ELR (cell line): ENCODE measurements at places on chromosomes 6 and 20.

DNA sequence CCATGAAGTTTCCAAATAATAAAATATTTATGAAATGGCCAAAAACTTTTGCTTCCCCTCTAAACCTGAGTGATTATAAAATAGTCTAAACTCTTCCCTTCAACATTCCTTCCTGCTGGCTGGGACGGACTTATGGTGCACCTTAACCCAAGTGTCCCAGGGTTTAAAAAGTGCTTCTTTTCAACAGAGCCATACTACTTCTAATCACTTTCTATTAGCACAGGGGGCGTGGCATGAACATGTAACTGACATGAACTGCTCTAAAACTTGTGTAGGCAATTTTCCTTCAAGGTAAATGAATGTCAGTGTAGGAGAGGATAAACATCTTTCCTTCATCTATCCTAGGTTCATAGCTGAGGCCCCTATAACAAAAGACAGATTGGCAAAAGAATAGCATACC, 163.6 kb upstream of the RIMS1 start:
- DNase-seq = no peak

DNA sequence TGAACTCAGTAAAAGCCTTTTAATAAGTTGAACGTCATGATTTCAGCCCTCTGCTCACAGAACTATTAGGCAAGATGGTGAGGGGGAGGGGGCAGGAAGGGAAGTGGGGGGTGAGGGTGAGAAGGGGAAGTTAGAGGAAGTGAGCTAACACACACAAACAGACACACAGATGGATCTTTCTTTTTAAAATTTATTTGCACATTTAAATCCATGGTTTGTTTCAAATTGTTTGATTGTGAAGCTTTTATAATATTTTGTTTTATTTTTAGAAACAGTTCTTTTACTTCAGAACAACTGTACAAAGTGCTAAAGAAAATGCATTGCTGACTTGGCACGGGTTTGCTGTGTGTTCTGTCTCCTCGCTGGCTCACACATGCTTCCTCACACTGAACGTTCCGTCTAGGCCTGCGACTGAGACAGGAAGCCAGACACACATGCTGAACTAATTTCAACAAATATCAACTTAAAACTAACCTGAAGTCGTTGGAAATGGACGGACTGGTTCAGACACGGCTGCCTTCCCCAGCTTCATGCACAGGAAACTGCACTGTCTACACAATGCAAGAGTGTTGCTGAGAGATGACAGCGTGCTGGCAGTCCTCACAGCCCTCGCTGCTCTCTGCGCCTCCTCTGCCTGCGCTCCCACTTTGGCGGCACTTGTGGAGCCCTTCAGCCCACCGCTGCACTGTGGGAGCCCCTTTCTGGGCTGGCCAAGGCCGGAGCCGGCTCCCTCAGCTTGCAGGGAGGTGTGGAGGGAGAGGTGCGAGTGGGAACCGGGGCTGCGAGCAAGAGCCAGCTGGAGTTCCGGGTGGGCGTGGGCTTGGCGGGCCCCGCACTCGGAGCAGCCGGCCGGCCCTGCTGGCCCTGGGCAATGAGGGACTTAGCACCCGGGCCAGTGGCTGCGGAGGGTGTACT, 8.1 kb upstream of the ZBP1 start:
- peak; percentile 8 for DNase-seq

GRCh38 chr20:44135012-44135412, 52.0 kb downstream of the JPH2 start:
- no peak for DNase-seq

- peak; percentile 96 for DNase-seq
These were observed 2.5 kb downstream of the TNFRSF6B start for GRCh38 chr20:63698739-63699465.

- peak; percentile 15 for DNase-seq
These were observed 620.1 kb downstream of the COL12A1 start for GRCh38 chr6:74585753-74586152.

DNA sequence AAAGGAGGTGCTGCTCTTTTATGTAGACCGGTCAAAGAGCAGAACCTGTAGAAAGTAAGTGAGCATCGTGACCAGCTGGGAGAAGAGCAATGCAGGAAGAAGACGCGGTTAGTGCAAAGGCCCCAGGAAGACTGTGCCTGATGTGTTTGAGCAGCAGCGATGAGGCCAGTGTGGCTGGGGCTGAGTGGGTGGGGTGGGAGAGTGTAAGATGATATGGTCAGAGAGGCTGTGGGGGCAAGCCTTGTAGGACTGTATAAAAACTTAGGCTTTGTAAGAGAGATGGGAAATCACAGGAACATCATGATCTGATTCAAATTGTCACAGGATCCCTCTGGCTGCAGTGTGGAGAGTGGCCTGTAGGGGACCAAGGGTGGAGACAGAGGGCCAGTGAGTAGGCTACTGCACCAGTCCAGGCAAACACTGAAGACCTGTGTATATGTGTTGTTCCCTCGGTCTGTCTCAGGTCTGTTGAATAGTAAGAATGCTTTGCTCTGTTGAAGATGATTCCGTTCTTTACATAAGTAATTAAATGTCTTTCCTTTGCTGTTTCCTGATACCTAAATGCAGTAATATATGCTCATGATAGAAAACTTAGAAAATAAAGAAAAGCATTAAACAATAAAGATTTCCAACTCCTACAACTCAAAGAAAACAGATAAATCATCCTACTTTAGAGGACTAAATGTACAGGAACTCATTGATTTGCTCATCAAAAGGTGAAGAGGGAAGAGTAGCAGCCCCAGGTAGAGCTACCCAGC, 23.6 kb upstream of the WFDC2 start:
- DNase-seq = peak; percentile 64

DNA sequence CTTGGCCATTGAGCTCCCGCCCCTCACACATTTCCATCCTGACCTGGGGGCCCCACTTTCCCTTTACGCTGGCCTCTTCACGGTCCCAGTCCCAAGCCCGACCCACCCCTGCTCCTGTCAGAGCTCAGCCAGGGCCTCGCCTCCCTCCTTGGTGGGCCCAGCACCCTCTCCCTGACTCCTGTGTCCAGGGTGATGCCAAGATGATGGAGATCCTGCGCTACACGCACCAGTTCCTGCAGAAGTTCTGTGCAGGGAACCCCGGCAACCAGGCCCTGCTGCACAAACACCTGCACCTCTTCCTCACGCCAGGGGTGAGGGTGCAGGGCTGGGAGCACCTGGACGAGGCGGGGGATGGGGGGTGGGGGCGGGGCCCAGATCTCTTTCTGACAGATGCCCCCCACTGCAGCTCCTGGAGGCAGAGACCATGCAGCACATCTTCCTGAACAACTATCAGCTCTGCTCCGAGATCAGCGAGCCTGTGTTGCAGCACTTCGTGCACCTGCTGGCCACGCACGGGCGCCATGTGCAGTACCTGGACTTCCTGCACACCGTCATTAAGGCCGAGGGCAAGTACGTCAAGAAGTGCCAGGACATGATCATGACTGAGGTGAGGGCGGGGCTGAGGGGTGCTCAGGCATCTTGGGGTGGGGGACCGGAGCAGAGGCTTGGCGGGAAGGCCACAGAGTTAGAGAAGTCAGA, 33.1 kb downstream of the UQCC2 start:
- DNase-seq = no peak

DNA sequence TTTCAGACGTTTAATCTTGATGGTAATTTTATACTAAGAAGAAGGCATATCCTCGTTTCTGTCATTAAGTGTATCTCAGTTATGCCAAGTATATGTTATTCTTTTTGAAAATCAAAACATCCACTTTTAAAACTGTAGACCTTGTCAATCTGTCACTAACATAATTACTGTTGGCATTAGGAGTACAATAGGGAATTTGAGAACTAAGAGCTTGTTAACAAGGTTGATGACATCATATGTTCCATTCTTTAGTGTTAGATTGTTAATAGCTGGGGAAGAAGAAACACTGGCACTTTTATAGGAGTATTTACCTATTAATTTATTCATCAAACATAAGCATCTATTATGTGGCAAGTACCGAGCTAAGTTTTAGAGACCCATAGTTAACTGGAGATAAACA, 76.2 kb downstream of the MAP3K4 start:
- DNase-seq = no peak

DNA sequence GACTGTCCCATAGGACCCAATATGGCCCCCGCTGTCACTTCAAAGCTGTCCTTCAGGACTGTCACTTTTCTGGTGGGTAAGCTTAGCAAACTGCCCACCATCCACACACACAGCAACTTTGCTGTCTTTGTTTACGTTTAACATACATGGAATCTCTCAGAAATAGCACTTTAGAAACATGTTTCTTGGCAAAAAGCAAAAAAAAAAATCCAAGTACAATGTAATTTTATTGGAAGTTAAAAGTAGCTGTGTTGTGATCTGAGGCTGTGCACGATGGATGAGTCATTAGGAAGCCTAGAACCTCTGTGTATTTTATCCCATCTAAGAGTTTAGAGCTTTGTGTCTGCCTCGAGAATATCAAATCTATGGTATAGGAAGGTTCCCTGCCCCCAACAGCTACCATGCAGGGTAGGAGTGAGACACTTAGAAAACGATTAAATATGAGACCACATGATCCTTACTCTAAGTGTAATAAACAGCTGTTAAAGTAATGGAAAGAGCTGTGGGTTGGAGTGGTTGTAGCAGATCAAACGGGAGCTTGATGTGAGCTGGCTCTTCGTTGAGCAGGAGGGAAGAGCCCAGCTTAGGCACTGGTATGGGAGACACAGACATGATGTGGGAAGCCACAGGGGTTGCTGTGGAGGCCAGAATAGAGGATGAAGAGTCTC, 119.5 kb downstream of the PLEKHG1 start:
- no peak for DNase-seq

DNA sequence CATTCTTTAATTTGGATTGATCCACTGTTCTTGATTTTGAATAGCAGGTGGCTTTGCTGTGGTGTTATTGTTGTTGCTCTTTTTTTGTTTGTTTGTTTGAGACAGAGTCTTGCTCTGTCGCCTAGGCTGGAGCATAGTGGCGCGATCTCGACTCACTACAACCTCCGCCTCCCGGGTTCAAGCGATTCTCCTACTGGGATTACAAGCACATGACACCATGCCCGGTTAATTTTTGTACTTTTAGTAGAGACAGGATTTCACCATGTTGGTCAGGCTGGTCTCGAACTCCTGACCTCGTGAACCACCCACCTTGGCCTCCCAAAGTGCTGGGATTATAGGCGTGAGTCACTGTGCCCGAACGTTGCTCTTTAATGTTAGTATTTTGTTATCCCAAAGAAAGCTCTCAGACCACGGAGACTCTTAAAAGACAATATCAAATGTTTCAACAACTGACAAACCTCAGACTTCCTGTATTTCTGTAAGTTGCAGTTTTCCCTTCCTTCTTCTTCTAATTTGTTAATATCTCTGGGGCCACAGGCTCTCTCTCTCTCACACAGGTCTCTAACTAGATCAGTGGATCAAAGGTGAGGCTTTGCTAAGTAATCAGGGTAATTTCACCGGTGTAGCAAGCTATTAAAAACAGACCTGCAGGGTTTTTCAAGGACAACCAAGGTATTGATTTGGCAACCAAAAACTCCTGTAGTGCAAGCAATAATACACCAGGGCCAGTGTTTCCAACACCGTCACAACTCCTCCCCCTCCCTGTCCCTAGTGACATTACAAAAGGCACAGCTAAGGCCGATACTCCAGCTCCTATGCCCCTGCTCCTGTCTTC, 48.8 kb upstream of the ZNF217 start:
- peak; percentile 81 for DNase-seq

GRCh38 chr20:49583669-49584417, 15.9 kb upstream of the PTGIS start:
- DNase-seq = peak; percentile 47

DNA sequence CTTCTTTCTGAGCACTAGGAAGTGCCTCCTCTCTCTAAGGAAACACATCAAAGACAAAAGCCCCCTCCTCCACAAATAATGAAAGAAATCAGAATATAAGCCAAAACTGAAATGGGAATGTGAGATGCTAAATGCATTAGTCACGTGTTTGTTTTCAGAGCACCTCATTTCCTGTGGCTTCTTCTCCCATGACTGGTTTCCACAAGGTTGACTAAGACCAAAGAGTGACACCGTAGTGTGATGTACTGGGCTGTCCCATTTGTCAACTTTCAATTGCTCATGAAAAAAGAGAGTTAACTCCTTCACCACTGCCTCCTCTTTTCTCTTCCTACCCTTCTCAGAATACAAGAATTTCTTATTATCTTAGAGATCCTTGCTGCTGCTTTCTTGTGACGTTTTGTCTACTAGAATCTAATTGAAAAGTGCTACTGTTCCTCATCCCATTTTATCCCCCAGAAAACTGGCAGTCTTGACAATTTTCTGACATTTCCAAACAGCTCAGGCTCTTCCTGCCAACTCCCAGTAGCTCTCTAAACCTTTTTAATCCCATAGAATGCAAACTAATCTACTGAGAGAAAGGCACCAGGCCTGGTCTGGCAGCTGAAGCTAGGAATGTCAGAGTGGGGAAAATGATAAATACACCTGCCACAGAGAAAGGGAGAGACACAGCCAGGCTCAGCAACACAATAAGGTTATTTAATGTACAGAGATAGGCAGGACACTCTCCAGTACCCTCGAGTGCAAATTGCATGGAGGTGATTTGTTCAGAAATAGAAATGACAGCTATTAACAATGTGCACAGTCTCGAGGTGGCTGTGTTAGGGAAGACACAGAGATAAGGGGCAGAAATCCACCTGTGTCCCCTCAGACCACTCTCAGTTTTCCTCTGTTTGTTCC, 671.7 kb upstream of the NRSN1 start:
- peak; percentile 28 for DNase-seq

DNA sequence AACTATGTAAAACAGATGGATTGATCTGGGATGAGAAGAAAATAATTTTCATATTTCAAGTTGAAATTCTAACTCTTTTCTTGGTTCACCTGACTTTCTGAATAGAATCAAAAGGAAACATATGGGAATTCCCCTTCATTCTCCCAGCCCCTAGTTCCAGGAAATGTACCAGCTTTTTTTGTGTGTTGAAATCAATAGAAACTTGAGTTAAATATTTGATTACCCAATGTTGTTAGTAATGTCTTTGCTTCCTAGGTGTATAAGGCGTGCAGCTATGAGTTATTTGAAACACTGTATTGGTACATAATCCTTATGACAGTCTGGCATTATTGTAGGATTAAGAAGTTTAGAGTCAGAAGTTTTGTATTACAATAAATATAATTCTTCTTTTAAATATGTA, 21.5 kb downstream of the VNN2 start:
- peak; percentile 28 for DNase-seq

- DNase-seq = peak; percentile 94
These were observed 37.3 kb downstream of the TFEB start for GRCh38 chr6:41697861-41698781.

GRCh38 chr6:163128324-163128723, 286.2 kb upstream of the QKI start:
- DNase-seq = no peak

- no peak for DNase-seq
These were observed 90.5 kb upstream of the HEY2 start for GRCh38 chr6:125658759-125659431.

DNA sequence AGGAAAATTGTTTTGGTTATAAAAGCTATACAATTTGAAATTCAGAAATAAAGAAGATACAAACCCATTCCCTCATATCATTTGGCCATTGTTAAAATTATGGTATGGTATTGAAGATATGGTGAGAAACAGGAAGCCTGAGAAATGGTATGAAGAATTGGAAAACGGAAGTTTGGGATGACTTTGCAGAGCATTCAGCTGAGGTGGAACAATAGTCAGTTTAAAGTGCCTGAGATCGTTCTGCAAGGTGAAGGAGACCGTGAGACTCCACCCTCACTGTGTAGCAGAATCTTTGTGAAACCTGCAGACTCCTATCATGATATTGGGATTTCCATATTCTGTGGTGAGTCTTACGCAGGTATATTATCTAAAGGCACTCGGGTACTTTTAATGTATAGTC, 97.3 kb downstream of the ADGRB3 start:
- DNase-seq = no peak
